Stimulated activated CD8-positive, alpha-beta memory T cell treated with anti-CD3 and anti-CD28 coated beads, Interleukin-2, amount 100 ng/mL, for 48 hours (primary cell): ENCODE measurements at places on chromosomes 7 and 10.

DNA sequence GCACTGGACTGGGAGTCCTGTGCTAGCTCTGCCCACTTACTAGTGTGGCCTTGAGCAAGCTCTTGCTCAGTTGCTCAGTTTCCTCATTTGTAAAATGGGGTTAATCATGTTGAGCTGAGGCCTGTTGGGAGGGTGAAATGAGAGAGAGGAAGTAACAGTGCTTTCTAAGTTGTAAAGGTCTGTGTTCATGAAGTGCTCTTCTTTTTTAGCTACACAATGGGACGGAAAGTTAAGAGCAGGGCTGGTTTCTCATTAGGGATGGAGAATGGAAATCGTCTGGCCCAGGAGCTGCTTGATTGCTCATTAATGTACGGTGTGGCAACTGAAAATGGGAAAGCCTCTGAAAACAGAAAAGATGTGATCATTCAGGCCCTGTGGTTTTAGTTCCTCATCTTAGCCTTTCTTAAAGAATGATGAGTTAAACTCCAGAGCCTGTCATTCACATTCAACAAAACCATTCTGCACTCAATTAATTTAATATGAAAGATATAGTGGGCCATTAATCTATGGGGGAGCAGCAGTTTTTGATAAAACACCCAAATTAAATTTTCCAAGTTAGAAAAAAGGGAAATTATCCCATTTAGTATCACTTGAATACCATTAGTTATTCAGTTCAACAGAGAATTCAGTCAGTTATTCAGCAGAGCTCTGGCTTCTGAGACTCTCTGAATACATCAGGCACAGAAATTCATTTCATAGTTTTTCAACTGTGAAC, 60.5 kb downstream of the SH2D4B start:
- no peak for DNase-seq

GRCh38 chr7:30268586-30268985, 15.8 kb upstream of the ZNRF2 start:
- DNase-seq: no peak

- no peak for DNase-seq
Observed at GRCh38 chr7:29328811-29329210, 134.2 kb downstream of the CHN2 start.

GRCh38 chr10:132498562-132499366, 38.8 kb upstream of the INPP5A start:
- DNase-seq: no peak

GRCh38 chr10:34861293-34862021, 46.4 kb upstream of the PARD3 start:
- no peak for DNase-seq

DNA sequence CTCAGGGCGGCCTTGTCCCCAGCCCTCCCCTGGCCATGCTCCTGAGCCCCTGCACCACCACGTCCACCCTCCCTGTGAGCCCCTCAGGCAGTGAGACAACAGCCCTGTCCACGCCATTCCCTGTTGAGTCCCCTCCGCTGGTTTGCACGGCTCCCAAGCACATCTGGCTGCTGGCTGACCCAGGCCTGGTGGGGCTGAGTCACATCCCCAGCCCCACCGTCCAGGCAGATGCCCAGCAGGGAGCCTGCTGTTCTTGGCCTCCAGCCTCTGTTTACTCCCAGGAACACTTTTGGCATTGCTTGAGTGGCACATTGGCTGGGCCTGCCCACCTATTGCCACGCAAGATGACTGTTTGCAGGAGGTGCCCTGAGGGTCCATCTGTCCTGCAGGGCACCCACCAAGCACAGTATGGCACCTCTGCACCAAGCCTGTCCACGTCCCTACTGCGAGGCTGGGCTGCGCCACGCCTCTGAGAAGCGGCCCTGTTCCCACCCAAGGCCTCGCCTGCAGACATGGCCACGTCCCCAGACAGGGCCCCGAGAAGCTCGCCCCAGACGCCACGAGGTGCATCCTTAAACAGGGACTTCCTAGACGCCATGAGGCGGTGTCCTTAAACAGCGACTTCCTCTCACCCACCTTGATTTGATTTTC, 48.4 kb upstream of the INPP5A start:
- DNase-seq: no peak

GRCh38 chr7:16747102-16747501, 6.5 kb upstream of the TSPAN13 start:
- DNase-seq: no peak

DNA sequence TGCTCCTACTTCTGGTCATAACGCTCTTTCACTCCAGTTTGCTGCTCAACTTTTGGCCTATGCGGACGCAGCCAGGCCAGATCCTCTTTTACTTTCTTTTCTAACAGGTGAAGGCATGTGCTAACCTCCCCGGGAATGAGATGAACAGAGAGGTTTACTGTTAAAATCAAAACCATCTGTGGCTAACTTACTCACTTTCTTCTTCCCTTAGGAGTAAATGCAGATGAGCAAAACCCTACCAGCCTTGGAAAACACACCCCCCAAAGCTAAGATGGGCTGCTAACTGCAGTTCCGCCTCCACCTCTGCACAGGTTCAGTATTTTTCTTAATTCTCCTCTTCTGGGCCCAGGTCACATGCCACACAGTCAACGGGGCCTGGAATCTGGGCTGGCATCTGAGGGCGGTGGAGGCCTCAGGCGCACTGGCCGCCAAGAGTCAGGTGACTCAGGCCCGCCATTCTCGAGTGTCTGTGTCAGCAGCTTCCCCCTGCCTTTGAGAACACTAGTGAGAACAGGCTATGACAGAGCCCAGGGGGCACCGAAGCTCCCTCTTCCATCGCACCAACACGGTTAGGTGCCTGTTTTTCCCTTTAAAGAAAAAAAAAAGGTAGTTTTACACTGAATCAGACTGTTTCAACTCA, 11.1 kb downstream of the FAM53B start:
- peak; percentile 66 for DNase-seq

GRCh38 chr7:38432671-38433070, 159.2 kb upstream of the TARP start:
- DNase-seq: no peak
